GM12878 (cell line): ENCODE measurements at places on chromosomes 3 and 15.

DNA sequence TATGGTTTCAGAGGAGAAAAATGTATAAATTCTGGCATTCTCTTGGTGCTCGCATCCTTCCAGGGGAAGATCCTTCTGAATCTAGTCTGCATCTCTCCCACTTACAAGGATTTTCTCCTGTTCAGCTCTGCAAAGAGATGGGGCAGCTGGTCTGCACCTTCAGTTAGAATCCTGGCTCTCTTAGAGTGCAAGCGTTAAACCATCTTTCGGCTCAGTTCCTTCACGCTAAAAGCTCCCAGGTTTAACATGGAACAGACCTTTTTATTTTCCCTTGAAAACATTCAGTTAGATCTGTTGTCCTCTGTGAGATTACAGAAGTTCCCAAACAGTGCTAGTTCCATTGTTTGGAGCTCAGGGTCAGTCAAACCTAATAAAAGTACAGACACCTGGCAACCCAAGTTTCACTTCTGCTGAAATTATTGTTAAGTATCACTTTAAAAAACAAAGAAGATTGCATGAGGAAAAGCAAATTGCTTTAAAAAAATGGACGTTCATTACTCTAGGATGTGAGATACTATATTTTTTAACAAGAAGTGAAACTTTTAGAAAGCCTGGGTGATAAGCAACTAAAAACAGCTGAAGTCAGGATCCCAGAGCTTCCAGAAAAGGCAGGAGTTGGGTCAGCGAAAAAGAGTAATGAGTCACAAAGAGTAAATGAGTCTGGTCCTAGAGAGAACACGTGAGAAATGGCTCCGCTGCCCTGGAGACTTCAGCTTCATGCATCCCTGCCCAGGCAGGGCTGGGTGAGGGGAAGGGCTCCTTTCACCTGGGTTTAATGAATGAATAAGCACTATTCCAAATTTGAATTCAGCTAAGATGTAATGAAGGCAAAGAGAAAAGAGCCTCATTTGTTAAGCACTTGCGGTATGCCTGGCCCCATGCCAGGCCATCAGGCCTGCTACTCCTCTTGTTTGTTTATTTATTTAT lies 63.3 kb downstream of the ABTB1 start:
- peaks cover 7% of the 10 kb centered on the region for H3K36me3 ChIP-seq
- no peaks in the 10 kb centered on the region for H3K27me3 ChIP-seq
- DNase-seq, result peak; percentile 85
- H3K27ac ChIP-seq, result peak overlapping the region; percentile 97
- H3K4me3 ChIP-seq, result peak overlapping the region; percentile 77

GRCh38 chr3:133949438-133949837 lies 53.8 kb upstream of the RAB6B start:
- no peaks in the 10 kb centered on the region for H3K4me1 ChIP-seq
- no peak overlapping the region for H3K27ac ChIP-seq
- no peak for DNase-seq
- no peak overlapping the region for H3K4me3 ChIP-seq
- no peaks in the 10 kb centered on the region for H3K36me3 ChIP-seq

DNA sequence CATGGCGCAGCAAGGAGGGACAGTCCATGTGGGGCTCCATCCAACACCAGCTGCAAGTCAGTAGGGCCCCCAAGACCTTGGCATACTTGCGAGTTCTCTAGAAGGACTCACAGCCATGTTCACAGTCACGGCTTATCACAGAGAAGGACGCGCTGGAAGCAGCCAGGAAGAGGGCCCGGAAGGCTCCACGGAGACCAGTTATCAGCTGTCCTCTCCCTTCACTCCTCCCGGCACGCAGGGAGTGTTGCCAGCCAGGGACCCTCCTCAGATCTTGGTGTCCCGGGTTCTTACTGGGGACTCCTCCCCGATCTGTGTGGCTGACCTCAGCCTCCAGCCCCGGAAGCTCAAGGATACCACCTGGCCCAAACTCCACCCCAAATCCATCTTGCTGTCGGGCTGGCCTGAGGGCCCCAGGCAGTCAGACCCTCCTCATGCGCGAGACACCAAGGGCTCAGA lies 68.0 kb downstream of the SLTM start:
- H3K27me3 ChIP-seq, result no peaks in the 10 kb centered on the region
- DNase-seq, result no peak
- no peak overlapping the region for H3K27ac ChIP-seq
- H3K4me3 ChIP-seq, result no peak overlapping the region
- H3K36me3 ChIP-seq, result no peaks in the 10 kb centered on the region

GRCh38 chr3:129046732-129047552 lies 13.6 kb upstream of the GP9 start:
- no peak overlapping the region for H3K4me3 ChIP-seq
- H3K4me1 ChIP-seq, result no peaks in the 10 kb centered on the region
- H3K27ac ChIP-seq, result no peak overlapping the region
- no peaks in the 10 kb centered on the region for H3K27me3 ChIP-seq
- H3K36me3 ChIP-seq, result no peaks in the 10 kb centered on the region

DNA sequence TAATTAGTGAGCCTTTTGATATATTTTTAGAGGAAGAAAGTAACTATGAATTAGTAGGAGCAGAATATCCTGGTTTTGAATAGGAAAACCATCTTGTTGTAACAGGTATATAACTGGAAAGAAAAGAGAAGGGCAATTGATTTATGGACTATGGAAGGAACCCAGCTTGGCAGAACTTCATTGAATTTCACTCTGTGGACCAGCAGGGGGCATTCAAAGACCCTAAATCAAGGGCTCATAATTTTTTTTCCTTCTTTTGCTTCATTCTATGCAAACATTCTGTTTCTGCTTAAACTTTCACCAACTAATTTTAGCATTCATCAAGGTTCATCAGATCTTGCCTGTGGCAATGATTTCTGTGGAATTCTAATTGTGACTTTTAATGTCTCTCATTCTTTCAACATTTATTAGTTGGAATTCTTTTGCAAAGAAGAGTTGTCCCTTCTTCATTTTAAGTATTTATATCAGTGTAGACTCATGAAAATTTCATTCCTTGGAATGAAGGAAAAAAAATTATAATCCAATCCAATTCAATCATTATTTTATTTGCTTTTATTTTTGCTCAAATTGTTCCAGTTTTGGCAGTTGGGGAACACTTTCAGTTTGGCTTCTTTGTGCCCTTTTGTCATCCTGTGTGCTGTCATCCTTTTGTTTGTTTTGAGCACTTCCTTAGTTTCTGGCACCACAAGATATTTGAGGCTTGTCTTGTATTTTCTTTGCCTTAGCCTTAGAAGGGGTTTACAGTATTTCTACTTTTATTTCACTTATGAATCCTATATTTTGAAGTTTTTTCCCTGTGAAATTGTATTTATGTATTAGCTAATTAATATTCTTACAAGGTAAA lies 30.4 kb downstream of the NXPE3 start:
- H3K4me1 ChIP-seq, result peaks cover 15% of the 10 kb centered on the region
- no peak overlapping the region for H3K4me3 ChIP-seq
- DNase-seq, result no peak
- no peaks in the 10 kb centered on the region for H3K36me3 ChIP-seq

DNA sequence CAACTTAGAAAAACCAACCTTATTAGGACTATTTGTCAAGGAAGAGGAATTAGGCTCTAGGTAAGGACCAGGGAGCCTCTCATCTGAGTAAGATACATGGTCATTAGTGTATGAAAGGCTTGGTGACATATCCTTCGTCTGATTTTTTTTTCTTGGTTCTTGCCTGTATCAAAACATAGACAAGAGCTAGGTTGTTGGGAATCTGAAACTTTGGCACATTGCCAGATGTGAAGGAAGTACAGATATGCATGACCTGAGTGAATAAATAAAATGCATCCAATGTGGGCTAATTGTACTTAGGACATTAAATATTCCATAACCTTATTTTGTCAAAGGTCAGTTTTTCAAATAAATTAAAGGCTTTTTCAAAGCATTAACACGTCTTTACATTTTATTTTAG lies 151.8 kb downstream of the SYNPR start:
- no peak overlapping the region for H3K27ac ChIP-seq
- no peaks in the 10 kb centered on the region for H3K4me1 ChIP-seq
- H3K27me3 ChIP-seq, result no peaks in the 10 kb centered on the region
- H3K36me3 ChIP-seq, result no peaks in the 10 kb centered on the region

DNA sequence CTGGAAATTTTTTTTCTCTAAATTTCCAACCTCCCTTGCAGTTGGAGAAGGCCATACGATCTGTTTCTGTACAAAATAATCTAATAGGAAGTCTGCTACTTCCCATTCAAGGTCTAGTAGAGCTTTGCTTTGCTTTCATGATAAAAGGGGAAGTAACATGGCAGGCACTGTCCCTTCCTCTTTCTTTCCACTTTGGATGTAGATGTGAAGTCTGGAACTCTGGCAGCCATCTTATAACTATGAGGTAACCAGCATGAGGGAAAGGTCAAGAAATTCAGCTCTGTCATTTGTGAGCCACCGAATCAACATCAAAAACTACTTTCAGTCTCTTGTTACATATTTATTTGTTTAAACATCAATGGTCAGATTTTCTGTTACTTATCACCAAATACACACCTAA lies 156.3 kb downstream of the MTHFS start:
- H3K4me1 ChIP-seq, result no peaks in the 10 kb centered on the region
- no peaks in the 10 kb centered on the region for H3K27me3 ChIP-seq
- DNase-seq, result no peak

DNA sequence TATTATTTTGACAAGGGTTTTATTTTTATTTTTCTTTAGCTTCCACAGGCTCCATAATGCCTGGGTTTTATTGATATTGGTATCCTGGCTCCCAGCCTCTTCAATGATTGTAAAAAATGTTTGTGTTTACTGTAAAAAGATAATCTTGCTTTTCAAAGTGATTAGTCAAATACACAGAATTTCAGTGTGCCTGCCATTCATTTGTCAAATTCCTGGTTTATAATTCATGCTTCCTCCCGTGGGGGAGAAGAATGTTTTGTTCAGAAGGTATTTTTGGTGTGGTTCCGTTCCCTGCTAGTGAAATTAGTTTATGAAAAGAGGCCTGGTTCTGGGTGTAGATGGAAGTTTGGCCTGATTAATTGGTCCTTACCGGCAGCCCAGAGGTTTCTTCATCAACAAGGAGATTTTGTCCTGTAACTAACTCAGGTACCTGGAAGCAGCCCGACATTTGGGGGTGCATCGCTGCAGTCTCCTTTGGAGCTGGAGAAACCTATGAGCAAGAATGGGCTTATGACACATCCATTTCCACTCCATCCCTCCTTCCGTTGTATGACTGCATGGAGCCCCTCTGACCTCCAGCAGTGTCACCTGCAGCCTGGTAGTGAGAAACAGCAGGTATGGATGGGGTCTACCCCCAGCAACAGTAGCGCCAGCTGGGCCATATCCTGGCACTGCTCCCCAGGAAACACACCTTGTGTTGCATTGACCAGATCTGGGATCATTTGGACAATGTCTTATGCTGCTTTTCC lies 101.5 kb downstream of the PGPEP1L start:
- no peak overlapping the region for H3K27ac ChIP-seq
- no peaks in the 10 kb centered on the region for H3K27me3 ChIP-seq
- no peak overlapping the region for H3K4me3 ChIP-seq
- no peaks in the 10 kb centered on the region for H3K36me3 ChIP-seq

GRCh38 chr3:178275793-178276192 lies 260.4 kb upstream of the KCNMB2 start:
- H3K4me3 ChIP-seq, result no peak overlapping the region
- no peak overlapping the region for H3K27ac ChIP-seq
- H3K27me3 ChIP-seq, result no peaks in the 10 kb centered on the region
- no peaks in the 10 kb centered on the region for H3K36me3 ChIP-seq
- H3K4me1 ChIP-seq, result no peaks in the 10 kb centered on the region
- DNase-seq, result no peak

GRCh38 chr3:27910456-27910855 lies 188.3 kb upstream of the EOMES start:
- H3K36me3 ChIP-seq, result no peaks in the 10 kb centered on the region
- no peak for DNase-seq
- no peaks in the 10 kb centered on the region for H3K27me3 ChIP-seq
- H3K4me3 ChIP-seq, result no peak overlapping the region

GRCh38 chr3:99542767-99543518 lies 95.5 kb upstream of the COL8A1 start:
- H3K27ac ChIP-seq, result no peak overlapping the region
- DNase-seq, result no peak
- no peaks in the 10 kb centered on the region for H3K27me3 ChIP-seq
- H3K4me1 ChIP-seq, result no peaks in the 10 kb centered on the region
- no peaks in the 10 kb centered on the region for H3K36me3 ChIP-seq
- H3K4me3 ChIP-seq, result no peak overlapping the region

DNA sequence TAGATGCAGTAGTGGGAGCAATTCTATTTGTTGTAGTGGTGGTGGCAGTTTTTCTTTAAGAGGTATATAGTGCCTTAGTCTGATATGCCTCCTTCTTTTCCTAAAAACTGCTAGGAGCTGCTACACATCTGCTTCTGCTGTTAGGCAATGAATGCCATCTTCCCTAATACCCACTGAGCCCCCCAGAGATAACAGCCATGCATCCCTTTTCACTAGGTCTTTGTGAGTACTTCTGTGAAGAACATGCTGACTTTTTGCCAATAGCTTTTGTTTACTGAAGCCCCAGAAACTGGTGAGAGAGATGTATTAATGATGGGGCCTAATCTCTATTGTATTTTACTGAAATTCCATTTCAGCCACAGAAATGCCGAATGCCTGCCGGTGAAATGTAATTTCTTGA lies 92.6 kb upstream of the CHL1 start:
- no peaks in the 10 kb centered on the region for H3K4me1 ChIP-seq
- H3K4me3 ChIP-seq, result no peak overlapping the region
- no peaks in the 10 kb centered on the region for H3K36me3 ChIP-seq
- no peak for DNase-seq
- no peak overlapping the region for H3K27ac ChIP-seq
- no peaks in the 10 kb centered on the region for H3K27me3 ChIP-seq

GRCh38 chr3:42292009-42292408 lies 26.0 kb upstream of the CCK start:
- H3K27ac ChIP-seq, result no peak overlapping the region
- H3K27me3 ChIP-seq, result no peaks in the 10 kb centered on the region
- H3K36me3 ChIP-seq, result no peaks in the 10 kb centered on the region
- peaks cover 3% of the 10 kb centered on the region; the same call in 1 of the 2 replicates for H3K4me1 ChIP-seq
- no peak for DNase-seq

DNA sequence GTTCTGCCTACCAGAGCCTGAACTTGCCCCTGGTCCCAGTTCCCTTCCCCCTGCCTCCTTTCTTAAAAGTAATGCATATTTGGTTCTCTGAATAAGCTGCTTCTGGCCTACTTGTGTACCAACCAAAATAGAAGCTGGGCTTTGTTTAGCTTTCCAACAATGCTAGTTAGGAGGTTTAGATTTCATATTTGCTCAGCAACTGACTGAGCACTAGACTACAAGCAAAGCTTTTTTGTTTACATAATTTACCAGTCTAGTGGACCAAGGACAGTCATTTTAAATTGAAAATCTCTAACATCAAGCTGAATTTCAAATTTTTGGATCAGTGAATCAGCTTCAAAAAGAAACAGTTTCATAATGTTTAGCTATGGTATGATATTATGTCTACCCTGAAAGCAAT lies 331.2 kb downstream of the ULK4 start:
- H3K4me1 ChIP-seq, result no peaks in the 10 kb centered on the region
- no peaks in the 10 kb centered on the region for H3K36me3 ChIP-seq
- no peak overlapping the region for H3K4me3 ChIP-seq
- H3K27me3 ChIP-seq, result no peaks in the 10 kb centered on the region
- no peak overlapping the region for H3K27ac ChIP-seq

GRCh38 chr3:67302489-67302888 lies 304.4 kb downstream of the KBTBD8 start:
- H3K27me3 ChIP-seq, result no peaks in the 10 kb centered on the region
- no peak overlapping the region for H3K27ac ChIP-seq
- H3K4me3 ChIP-seq, result no peak overlapping the region
- H3K4me1 ChIP-seq, result no peaks in the 10 kb centered on the region
- no peaks in the 10 kb centered on the region for H3K36me3 ChIP-seq
- DNase-seq, result no peak

- DNase-seq, result no peak
- H3K4me1 ChIP-seq, result no peaks in the 10 kb centered on the region
- H3K4me3 ChIP-seq, result no peak overlapping the region
- H3K27ac ChIP-seq, result no peak overlapping the region
Observed at GRCh38 chr3:106728315-106729098, 648.7 kb upstream of the CCDC54 start.
